CMK (cell line): ENCODE measurements at places on chromosomes 2 and 18.

DNA sequence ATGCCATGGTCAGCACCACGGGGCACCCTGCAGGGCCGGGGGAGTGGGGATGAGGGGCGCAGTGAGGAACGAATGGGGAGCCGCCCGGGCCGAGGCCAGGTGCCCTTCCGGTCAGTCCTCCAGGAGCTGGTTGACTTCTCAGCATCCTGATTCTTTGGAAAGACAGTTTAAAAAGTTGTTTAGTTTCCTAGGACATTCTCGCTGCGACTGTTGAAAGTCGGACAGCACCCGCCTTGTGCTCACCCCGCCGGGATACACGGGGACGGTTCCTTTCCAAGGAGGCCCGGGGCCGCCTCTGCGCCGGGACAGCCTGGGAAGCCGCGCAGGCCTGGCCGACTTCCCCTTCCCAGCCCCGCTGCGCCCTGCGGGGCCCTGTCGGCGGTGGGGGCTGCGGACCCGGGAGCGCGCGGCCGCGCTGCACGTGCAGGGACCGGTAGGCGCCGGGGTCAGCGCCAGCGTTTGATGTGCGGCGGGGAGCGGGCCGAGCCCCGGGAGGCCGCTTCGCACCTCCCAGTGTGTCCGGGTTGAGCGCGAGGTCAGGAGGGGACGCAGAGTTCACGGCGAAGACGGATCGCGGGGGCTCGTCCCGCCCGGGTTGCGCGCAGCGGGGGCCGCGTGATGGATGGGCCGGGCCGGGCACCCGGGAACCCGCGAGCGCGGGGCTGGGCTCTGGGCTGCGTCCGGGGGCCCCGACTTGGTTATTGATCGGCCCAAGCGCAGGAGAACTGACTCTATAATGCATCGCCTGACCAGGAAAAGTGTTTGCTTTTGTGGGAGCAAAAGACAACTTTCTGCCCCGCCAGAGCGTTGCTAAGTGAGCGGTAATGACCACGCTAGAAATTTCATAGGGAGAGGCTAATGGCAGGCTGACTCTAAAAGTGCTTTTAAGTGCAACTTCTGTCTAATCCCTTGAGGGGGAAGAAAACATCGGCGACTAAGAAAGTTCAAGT is 28.0 kb upstream of the SMIM21 start:
- no peak for DNase-seq

- no peak for DNase-seq
Observed at GRCh38 chr2:102004581-102004980, 12.8 kb downstream of the IL1R2 start.

- peak; percentile 34 for DNase-seq
Observed at GRCh38 chr2:137964066-137964858, at the start of gene HNMT. TSS of gene HNMT (plus strand) at chr2:137964473. CDS start at chr2:137964492, 19 bp downstream.

- no peak for DNase-seq
Observed at GRCh38 chr2:233761040-233761769, 1.1 kb downstream of the UGT1A1 start.

DNA sequence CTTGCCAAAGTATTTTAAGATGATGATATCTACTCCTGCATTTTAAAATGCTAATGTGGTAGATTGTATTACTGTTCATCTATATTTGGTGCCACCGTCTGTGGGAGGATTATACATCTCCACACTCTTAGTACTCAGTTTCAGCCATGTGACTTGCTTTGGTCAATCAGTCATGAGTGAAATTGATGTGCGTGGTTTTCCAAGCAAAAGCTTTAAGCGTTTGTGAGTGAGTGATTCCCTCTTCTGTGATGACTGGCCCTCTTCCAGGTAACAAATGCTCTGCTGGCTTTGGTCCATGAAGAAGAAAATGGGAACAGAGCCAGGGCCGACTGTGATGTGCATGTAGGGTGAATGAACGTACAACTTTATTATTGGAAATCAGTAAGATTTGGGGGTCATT is 330.4 kb downstream of the LPIN1 start:
- DNase-seq, result no peak

DNA sequence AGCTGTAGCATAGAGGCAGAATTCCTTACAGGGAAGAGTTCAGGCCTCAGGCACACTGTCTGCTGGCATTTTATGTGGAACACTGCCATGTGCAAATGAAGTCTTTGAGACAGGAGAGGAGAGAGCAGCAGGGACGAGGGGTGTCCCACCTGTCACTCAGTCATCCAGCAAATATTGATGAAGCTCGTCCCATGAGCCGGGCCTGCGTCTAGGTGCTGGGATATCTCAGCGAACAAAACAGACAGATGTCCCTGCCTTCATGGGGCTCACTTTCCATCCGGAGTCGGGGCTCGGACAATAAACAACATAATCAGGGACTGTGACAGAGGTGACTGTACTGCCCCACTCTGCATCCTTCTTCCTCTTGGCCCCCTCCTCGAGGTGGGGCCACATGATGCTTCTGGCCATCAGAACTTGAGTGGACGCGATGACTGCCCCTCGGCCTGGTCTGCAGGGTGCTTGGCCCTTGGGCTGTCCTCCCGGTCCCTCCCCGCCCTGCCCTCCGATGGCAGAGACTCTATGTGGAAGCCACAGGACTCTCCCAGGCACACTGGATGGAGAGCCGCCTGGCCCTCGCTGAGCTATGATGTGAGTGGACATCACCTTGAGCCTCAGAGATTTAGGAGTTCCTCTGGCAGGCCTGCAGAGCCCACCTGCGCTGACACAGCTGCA is 78.8 kb downstream of the MBP start:
- DNase-seq, result no peak

GRCh38 chr2:212646698-212647366 is 108.2 kb upstream of the ERBB4 start:
- DNase-seq, result no peak

DNA sequence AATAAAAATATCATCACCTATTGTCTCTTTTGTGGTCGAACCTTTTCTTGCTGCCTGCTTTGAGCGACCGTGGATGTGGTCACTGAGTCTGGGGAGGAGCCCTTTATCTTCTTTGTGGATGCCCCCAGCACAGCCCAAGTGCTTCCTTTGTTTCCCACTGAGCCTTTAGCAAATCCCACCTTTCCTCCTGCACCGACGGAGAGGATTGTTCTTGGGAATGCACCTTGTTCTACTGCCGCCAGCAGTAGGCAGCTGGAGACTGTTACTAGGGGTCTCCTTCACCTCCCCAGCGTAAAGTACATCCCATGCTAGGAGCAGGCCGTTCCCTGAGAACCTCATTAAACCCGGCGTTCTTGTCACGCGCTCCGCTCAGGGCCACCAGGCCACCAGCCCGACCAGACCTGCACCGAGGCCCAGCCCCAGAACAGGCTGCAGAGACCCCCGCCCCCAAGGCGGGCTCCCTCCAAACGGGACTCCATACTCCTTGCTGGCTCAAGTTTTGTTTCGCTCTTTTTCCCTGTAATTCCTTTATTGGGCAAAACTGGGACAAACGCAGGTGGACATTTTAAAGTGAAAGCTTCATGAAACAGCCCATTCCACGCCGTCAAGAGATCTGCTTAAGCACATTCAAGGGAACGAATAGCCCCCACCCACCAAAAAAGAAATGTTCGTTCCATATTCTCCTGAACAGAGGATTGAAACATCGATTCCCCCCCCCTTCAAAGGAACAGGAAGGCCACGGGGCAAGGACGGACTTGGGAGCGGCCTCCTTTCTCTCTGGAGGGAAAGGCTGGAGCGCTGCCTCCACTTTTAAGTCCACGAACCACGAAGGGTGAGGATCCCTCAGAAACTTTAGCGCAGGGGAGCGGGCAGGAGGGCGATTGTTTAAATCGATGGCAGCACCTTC is 1.1 kb upstream of the MAT2A start:
- DNase-seq, result no peak

- no peak for DNase-seq
Observed at GRCh38 chr2:18369760-18370159, 190.7 kb downstream of the RDH14 start.

- no peak for DNase-seq
Observed at GRCh38 chr2:46256563-46257142, 40.6 kb upstream of the EPAS1 start.

DNA sequence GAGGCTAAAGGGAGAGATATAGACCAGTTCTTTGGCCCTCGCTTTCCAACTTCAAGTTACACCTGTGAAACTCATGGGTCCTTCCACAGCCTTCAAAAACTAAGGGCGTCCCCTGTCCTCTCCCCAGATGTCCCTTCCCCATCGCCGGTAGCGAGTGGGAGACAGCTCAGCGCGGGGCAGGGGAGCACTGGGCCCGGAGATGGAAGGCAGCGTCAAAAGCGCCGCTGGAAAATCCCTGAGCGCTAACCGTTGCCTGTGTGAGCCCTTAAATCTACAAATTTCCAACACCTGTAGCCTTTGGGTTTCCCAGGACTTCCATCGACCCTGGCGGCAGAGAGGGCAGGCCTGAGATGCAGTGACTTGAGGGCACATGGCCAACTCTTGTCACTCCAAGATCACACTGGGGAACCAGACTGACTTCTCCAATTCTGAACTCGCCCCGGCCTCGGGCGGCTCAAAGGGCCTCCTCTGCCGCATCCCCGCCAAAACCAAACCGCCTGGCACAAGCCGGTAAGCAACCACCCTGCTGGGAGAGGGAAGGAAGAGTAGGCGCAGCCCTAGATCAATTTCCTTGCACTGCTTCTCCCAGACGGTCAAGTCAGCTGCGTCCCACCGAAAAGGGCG is 879 bp upstream of the EPAS1 start:
- no peak for DNase-seq

DNA sequence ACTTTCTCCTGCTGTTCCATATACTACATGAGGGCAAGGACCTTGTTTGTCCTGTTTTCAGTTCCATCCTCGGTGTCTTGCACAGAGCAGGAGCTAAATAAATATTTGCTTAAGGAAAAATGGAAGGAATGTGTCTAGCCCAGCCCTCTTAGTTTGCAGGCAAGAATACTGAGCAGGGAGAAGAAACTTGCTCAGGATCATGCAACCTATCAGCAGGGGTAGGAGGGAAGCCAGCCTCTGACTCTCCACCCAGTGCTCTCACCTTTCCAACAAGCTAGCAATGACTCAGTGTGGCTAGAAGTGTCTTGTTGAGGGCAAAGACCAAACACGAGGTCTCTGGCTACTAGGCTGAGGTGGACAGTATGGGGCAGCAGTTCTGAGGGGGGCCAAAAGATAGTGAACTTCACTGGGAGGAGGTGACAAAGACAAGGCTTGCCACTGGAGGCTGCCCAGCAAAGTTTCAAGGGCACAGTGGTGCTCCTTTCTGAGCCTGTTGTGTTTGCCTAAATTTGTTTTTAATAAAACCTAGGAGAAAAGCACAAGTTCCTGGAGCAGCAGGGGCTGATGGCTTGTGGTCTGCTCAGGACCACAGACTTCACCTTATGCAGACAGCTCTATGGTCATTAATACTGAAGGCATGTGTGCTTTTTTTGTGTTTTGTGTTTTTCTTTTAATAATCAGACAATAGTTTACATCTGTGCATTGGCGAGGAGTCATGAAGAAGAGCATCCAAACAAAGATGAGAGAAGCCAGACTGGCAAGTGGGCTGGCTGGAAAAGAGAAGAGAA is 49.1 kb upstream of the CTAGE1 start:
- no peak for DNase-seq

DNA sequence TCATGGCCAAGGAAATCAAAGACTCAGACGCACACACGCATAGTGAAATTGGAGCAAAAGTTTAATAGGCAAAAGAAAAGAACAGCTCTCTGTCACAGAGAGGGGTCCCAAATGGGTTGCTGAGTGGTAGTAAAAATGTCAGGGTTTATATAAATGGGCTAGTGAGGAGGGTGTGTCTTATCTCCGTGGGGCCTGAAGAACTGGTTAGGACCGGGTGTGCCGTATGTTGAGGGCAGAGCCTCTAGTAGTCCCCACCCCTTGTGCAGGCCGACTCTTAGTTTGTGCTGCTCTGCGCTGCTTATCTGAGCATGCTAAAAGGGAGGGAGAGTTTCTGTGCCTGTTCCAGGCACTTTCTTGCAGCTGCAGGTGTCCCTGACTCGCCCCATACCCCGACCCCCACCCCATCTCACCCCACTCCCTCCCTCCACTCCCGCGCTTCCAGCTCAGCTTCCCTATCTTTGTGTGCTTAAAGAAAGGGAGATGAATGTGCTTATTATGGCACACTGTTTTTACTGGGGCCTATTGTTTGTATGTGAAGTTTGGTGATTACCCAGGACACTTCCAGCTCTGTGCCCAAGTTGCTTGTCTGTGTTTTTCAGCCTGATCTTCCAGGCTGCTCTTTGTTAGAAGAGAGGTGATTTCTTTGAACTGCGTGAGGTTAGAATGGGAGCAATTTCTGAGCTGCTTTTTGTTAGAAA is 167.4 kb downstream of the SPAG16 start:
- no peak for DNase-seq

DNA sequence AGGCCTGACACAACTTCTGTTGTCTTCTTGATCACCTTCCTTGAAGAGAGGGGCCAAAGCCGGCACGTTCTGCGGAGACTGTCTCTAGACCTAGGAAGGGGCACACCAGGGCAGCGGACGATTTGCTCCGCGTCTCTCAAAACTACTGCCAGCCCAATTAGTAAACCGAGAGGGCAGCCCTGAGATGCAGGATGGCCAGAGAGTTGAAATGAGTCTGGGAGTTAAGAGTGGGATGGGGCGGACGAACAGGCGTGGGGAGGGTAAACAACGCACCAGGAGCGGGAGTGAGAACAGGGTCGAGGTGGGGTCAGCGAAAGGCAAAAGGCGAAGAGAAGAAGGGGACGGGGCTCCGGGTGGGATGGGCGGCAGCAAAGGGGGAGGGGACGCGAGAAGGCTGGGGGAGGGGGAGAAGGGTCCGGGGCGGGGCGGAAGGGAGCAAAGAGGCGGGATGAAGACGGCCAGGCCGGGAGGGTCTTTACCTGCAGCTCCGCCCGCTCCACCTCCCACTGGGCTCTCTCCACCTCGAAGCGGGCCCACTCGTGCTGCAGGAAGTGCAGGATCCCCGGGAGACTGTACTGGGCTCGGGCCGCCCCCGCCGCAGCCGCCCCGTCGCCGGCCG is 476 bp downstream of the STRN start:
- peak; percentile 53 for DNase-seq

GRCh38 chr2:96502891-96503636 is 2.1 kb downstream of the NEURL3 start:
- no peak for DNase-seq

DNA sequence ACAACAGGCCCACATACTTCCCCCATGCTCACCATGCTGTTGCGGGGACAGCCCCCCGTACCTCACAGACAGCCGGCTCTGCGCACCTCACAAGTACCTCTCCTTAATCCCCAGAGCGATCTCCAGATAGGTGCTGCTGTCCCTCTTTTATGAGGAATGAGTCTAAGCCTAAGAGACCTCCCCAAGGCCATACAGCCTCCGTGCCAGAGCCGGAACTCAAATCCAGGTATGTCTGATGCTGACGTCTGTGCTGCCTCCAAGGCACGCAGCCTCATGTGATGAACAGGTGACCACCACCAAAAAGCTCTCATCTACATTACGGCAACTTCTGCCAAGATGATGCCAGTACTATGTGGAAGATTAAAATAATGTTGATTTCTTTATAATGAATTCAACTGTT is 85.2 kb downstream of the EIPR1 start:
- no peak for DNase-seq

- DNase-seq, result no peak
Observed at GRCh38 chr2:136395582-136395981, 277.6 kb upstream of the CXCR4 start.

- DNase-seq, result no peak
Observed at GRCh38 chr18:45820106-45820745, 5.2 kb upstream of the SIGLEC15 start.

DNA sequence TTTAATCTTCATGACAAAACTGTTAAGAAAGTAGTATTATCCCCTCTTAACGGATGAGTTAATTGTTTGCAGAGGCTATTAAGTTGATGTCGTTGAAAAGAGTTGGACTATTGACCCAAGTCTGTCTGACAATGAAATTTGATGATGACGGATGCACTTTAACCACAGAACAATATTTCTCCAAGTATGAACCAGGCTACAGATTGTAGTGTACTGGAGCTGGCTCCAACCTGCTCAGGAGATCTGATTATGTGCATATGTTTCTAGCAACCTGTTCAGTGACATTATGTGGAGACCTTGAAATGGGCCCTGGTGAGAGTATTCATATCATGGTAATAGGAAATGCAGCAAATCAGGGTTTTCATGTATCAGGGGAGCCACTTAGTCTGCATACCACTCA is 174.1 kb downstream of the CDH7 start:
- no peak for DNase-seq
